ENCODE measurements at places on chromosomes 12 and 14.

DNA sequence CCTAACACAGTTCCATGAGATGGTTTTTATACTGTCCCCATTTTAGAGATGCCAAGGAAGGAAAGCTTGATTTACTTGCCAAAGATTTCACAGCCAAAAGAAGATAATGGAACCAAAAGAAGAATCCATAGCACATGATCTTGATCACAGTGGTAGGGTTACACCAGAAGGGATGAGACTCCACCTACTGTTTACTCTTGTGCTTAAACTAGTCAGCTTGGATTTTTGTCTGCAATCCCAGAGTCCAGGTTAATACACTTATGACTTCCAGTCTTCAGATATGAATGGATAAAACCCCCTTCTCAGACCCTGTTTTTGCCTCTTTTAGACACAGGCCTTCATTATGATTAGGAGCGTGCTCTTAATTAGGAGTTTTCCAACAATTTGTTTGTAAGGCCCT is 454.2 kb downstream of the AEBP2 start:
- DNase-seq, result no peak

GRCh38 chr12:128381541-128381940 is 114.6 kb downstream of the TMEM132C start:
- DNase-seq, result no peak

DNA sequence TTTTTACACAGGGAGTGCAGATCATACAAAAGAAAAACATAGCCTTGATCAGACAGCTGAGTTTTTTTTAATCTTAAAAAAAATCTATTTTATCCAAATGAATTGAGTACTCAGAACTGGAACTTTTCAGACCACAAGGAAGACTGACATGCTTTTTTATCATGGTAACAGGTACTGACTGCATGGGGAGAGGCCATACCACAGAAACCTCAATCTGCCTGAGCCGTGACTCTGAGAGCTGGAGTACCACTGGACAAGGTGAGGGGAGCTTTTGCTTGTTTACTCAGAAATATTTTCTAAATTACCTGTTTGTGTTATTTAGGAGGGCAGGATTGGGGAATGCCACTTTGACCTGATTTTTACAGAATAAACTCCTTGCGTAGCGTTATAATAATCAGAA is 143.9 kb downstream of the ALX1 start:
- no peak for DNase-seq

GRCh38 chr12:89695100-89695499 is 13.5 kb downstream of the ATP2B1 start:
- no peak for DNase-seq

DNA sequence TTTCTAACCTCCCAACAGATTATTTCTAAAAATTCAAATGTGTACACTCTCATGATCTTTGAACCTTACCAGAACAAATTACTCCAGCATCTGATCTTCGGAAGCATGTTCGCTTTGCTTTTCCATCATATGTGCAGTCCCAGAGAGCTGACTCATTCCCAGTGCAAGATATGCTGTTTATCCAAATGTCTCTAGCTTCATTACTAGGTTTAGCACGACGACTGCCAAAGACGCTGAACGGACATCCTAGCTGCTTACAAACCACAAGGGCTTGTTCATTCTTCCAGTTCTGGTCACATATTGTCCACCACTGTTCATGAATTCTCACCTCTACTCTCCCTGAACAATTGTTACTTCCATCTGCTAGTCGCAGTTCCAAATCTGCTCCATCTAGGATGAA is 40.5 kb downstream of the CD163L1 start:
- no peak for DNase-seq

GRCh38 chr12:12734561-12735071 is 17.4 kb downstream of the CDKN1B start:
- DNase-seq, result no peak

DNA sequence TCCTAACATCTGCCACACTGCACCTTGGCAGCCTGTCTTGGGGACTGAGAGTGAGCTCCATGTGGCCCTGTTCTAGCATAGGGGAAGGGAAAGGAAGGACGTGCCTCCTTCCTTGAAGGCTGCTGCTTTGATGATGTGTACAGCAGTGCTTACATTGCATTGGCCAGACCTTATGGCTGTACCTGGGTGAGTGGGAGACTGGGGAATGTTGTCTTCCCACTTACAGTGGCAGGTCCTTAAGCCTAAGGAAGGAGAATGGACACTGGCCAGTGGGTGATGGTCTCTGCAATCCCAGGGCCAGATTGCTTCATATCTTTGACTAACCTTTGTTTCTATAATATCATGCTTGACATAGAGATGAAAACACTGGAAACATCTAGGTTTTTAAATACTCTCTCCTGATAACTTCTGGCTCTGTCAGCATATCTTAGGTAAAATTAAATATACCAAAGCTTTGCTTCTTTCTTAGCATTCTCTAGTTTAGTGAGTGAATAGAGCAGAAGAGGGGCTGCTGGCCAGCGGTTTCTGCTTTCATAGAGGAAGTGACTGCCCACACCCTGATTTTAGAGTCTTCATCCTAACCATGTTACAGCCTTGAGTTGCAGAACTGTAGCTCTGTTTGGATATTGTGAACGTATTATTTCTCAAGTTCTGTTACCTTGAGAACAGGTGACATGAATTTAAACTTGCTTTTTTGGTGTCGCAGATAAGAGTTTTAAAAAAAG is 27.2 kb downstream of the KLC1 start:
- DNase-seq, result no peak

DNA sequence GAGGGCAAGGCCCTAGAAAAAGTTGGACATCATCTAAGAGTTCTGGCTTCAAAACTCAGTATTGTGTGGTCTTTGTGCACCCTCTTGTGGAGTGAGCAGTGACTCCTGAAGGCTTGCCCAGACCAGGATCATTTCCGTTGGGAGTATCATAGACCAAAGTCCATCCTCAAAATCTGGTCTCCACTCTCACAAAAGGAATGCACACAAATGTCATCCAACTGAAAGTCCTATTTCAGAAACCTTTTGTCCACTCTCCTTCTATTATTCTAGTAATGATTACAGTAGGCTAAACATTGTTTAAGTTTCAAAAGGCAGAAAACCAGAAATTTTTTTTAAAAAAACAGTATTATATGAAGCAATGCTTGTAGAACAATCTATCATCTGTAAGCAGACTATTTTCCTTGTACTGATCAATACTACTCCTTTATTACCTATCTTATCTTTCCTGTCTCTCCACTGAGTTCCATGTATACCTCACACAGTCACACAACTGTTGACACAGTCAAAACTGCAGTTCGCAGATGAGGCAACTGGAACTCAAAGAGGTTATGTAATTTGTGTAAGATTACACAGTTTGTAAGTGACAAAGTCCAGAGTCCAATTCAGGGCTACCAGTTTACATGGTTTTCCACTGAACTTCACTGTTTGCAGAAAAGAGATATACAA is 41.4 kb downstream of the COX16 start:
- no peak for DNase-seq

DNA sequence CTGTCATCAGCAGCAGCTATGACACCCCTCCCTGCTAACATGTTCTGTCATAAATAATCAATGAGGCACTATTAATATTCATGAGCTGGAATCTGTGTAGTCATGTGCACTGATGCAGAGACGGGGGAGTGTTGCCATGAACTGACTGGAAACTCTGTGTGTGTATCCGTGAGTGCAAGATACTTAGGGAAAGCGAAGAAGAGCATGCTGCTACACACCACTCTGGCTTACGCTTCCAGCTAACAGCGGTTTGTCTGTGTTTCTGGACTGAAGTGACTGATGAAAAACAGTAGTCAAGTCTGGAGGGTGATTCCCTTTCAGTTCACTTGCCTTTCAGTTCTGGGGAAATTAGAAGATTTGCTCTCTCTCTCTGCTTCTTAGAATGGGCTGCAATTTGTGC is 249.4 kb downstream of the PDZRN4 start:
- DNase-seq, result no peak

- no peak for DNase-seq
Measured at GRCh38 chr12:110742096-110742717, 484 bp downstream of the PPP1CC start.

DNA sequence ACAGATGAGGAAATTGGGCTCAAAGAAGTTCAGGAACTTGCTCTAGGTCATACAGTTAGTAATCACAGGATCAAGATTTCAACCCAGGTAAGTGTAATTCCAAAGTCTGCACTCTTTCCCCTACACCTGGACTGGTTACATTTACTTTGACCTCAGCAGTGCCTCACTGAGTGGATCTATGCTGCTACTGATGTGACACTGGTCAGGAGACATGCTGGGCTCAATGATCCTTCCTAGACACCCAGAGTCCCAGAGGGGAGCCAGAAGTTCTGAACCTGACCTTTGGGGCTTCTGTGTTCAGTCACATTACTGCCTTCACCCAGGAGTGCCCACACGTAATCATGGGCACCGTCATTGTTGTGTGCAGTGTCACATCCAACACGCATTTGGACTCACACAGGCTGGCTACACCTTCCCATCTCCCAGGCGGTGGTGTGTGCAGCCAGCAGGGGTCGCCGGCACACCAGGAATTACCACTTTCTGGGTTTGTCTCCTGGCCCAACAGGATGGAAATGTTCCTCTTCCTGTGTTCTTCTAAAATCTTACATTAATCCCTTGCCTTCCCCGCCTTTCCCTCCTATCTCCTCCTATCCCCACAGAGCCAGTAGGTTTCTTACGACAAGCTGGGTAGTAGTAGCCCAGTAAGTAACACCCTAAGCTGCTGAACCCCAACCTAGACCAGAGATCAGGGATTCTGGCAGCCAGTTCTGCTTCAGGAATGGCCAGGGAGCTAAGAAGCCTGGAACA is 25.6 kb downstream of the CALCOCO1 start:
- DNase-seq, result peak; percentile 67

GRCh38 chr12:1517007-1517406 is 77.4 kb downstream of the FBXL14 start:
- DNase-seq, result no peak

- no peak for DNase-seq
Measured at GRCh38 chr14:97785495-97785894, 988.3 kb downstream of the VRK1 start.
